ENCODE measurements at places on chromosomes 12 and 14. TPM values are rescaled to one million over a fixed set of nuclear protein-coding genes. Genes with fewer than 3 reads are reported as not detected.

DNA sequence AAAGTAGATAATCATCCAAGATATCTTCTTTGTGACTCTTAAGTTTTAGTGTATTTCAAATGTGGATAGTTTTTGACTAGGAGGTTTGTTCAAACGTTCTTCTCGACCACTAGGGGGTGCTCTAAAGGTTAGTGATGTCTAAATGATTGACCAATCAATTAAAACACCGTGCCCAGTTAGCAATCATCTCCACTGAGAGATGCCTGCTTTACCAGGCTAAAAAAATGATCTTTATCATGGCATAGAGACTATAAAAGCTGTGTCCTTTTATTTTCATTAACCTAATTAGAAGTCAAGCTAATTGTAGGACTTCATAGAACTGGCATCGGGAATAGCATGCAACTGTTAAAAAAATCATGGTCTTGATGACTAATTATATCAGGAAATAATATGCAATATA, 153.9 kb downstream of the PRKCH start:
- peak; percentile 34 for DNase-seq

The GARIN6 gene
- not detected for total RNA-seq

The KCNJ8 gene
- total RNA-seq, result 10.5 TPM

- no peak for DNase-seq
Observed at GRCh38 chr12:43776498-43776897, 17.7 kb downstream of the IRAK4 start.

DNA sequence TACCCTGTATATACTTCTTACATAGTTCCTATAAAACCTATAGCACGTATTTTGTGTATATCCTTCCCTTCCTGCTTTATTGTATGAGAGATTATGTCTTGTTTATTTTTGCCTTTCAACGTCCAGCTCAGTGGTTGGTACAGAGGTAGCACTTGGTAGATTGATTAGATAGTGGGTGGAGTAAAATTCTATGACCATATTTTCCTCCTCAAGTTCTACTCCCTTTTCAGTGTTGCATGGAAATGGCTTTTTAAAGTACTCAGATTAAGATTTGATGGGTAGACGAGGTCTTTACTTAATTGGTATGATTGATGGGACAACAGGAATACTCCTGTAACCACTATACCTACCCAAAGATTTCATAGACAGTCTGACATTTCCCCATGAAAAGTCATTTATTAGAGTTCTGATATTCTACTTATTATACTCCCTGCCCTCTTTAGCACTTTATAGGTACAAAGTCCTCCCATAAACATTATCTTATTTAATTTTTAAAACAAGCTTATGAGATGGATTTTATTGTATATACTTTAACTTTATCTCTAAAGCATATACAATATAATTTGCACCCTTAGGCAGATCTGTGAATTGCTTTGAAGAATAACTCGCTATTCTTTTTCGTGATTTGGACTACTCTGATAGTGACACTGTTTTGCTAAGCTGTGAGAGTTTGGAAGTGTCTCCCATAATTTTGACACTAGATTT, 348.0 kb downstream of the RAD51B start:
- DNase-seq, result no peak

DNA sequence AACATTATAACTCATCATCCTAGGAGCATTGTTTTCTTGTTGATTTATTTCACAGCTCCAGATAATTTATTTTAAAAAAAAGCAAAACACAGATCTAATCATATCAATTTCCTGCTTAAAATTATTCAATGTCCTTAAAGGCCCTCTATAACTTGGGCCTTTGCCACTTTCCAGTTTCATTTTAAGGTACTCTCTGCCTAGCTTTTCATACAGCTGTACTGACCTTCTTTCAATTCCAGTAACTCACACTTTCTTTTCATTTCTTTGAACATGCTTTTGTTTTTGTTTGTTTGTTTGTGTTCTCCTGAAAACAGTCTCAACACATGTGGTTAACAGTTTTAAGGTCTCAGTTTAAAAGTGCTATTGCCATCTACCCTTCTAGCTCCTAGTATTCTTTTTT, 281.9 kb downstream of the ACSS3 start:
- DNase-seq, result no peak

Data from ureter (tissue), 1 donor.